ENCODE measurements at places on chromosomes 7 and 10. TPM values are rescaled to one million over a fixed set of nuclear protein-coding genes. Genes with fewer than 3 reads are reported as not detected.

The SFRP4 gene
- total RNA-seq, result not detected

The ATOH7 gene
- 0.23 TPM for total RNA-seq

The IQUB gene
- not detected for total RNA-seq

The MET gene
- 72.3 TPM for total RNA-seq

The UNCX gene
- not detected for total RNA-seq

The AFAP1L2 gene
- 10.6 TPM for total RNA-seq

The MMP21 gene
- not detected for total RNA-seq

The NDUFB8 gene
- total RNA-seq, result 414 TPM

The GDF10 gene
- not detected for total RNA-seq

The CLCN1 gene
- total RNA-seq, result not detected
